GM12864 (cell line): ENCODE measurements at places on chromosomes 12 and 14.

DNA sequence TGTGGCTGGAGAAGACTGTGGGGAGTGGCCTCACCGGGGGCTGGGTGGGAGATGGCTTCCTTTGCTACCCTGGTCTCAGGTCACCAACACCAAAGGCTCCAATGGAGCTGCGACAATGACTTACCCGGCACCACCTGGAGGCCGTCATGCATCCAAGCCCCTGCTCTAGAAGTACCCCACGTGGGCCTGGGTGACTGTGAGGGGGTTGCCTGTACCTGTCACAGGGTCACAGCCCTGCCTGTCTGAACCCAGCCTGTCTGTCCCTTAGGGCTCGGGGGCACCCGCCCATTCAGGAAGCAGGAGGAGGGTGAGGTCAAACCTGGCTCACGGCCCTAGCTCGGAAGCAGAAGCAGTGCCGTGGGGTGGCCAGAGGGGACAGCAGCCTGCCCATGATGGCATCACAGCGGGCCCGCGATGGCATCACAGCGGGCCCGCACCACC, 18.9 kb downstream of the ABCB9 start:
- DNase-seq, result no peak

DNA sequence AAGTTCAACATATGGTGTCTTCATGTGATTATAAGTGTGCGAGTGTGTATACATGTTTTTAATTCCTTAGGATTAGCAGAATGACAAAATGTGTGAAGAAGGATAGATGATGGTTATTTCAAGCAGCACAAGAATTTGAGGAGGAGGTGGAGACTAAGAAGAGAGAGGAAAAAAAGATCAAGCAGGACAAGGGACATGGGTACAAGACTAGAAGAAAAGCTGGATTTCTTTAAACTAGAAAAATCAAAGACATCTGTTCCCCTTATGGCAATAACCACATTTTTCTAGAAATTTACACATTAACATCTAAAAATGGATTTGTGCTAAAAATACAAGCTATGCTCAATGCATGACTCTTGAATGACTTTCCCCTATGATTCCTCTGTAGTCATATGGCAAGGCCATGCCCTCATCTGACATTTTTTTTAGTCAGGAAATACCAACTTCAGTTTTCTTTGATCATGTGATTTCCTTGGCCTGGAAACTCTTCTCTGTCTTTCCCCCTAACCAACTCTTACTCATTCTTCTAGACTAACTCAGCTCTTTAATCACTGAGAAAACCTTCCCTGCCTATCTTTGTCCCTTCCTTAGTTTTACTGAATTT, 435.8 kb downstream of the NRXN3 start:
- no peak for DNase-seq

GRCh38 chr12:47267571-47267970, 187.8 kb upstream of the AMIGO2 start:
- no peak for DNase-seq

- DNase-seq, result no peak
These were observed 881.3 kb upstream of the SEL1L start for GRCh38 chr14:82414853-82415539.

DNA sequence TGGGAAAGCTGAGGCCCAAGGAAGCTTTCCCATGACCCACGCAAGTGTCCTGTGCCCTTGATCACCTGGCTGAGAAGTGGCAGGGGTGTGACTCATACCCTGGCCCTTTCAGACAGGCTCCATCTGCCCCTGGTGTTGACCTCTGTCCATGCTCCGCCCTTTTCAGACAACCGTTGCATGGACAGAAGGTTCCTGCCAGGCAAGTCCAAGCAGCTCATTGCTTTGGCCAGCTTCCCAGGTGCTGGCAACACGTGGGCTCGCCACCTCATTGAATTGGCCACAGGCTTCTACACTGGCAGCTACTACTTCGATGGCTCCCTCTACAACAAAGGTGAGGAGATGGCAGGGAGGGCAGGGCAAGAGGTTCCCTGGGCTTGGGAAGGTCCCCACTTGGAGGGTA, 103.5 kb downstream of the WSCD2 start:
- DNase-seq, result no peak

DNA sequence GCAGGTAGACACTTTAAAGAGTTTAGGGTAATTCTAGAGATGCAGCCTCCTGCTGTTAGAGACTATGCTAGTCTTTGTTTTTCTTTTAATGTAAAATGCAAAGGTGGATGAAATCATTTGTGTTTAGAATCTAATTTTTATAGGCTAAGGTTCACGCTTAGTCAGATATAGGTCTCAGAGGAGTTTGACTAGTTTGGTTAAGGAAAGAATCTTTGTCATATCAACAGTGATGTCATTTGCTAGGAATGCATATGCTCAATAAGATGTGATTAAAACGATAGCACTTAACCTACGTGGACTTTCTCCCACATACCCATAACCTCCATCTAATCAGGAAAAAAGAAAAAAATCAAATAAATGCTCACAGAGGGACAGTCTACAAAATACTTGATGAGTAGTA, 859.3 kb upstream of the ATXN7L3B start:
- no peak for DNase-seq

DNA sequence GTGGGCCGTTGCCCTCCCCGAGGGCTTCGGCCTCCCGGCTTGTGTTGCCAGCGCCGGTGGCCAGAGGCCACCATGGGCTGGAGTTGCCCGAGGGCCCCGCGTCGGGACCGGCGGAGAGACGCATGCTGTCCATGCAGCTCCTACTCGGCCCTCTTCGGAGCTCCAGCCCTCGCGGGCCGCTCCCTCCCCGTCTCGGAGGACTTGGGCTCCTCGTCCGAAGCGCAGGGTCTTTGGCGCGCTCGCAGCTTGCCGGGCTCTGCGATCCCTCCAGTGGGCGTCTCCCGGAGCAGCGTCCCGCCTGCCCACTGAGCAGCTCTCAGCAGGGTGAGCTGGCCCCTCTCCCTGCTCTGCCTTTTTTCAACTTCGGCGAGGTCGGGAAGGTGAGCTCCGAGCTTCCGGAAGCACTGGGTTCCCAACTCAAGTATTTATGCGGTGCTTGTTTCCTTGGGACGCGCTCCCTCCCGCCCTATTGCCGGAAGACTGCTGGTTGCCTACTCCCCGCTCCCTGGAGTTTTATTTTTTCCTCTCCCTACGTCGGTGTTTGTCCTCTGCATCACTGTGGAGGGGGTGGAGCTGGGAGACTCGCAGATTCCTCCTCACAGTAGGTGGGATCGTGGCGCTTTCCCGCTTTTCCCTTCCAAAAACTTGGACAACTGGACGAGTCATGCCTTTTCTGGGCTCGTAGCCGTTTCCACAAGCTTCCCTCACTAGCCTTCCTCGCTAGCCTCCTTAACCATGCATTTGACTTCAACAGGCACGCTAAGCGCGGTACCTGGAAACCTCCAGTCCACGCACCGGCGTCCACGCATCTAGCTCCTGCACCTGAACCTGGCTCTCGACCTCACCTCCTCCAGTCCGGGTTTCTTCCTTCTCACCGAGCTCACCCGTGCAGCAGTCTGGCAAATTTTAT, at the start of gene AVPR1A:
Gene AVPR1A, minus strand, starts transcription at position 489 of the 910 bp plus-strand sequence. Its CDS starts 365 bp downstream, at position 124.
- DNase-seq, result no peak

- DNase-seq, result no peak
These were observed 356.0 kb upstream of the CLEC14A start for GRCh38 chr14:38611928-38612327.

DNA sequence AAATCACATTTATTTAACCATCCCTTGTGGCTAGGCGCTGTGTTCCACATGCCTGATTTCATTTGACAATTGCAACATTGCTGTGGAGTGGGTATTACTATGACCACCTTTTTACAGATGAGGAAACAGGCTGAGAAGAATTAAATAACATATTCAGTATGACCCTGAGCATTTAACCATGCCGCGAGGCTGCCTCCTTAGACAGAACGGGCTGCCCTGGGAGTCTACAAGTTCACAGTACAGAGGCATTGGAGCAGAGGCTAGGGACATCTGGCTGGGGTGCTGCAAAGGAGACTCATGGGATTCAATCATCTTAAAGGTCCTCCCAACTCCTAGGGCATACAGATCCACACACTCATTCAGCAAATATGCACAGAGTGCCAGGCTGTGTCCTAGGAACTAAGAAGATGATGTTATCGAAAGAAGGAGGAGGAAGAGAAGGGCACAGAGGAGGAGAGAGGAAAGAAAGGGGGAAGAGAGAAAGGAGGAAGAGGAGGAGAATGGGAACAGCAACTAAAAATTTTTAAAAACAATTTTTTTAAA, 164.7 kb upstream of the CCND2 start:
- no peak for DNase-seq

- no peak for DNase-seq
These were observed 291.2 kb downstream of the ZFP36L1 start for GRCh38 chr14:68501614-68502052.

- DNase-seq, result no peak
These were observed 495.8 kb upstream of the GARIN6 start for GRCh38 chr12:99151744-99152143.

DNA sequence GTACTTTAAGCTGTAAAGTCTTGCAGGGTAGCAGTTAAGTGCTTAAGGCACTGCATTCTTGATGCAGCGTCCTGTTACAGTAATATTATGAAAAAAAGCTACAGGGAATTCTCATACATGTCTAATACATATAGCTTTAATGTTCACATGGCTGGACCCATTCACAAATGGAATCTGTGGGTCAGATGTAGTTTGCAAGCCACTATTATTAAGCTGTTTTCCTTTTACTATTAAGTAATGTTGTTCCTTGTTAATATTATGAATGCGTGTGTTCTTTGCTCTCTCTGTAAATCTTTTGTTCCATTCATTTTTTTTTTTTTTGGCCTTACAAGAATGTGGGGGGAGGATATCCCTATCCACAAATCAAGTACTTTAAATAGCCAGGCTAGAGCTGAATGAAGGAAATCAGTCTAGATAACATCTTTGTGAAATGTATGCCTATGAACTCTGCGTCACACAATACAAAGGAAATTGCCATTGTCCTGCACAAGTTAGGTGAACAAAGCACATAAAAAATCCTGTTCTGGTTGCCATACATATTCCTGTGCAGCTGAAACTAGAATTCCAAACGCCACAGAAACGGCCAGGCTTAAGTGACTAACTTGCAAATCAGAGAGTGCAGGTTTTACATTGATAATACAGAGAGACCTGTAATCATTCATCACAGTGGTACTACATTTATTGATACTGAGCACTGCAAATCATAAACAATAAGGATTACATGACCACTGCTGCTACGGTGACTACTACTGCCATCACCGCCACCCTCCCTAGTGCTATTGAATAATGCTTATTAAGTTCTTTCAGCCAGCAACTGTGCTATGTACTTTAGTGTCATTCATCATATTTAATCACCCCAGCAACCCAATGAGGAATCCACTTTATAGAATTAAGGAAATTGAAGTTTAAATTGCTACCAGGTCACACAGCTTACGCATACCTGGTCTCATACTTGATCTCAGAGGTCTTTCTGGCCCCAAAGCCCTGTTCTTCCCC, 111.9 kb downstream of the HMGA2 start:
- no peak for DNase-seq
